ENCODE measurements at places on chromosomes 6 and 20.

DNA sequence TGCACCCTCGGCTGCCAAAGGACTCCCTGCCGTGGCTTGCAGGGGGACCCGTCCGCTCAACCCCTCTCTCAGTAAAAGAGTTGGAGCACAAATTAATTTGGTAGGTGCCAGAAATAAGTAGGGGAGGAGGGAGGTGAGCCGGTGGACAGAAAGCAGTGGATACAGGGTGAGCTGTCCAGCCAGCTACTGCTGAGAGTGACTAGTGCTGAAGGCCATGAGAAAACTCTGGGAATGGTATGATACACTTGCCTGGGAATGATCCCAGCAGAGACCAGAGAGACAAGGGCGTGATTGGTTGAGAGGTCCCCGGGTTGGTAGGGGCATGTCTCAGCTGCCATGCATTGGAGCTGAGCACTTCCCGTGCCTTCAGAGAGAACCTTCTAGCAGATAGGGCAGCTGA is 15.7 kb downstream of the FOXQ1 start:
- DNase-seq, result no peak

DNA sequence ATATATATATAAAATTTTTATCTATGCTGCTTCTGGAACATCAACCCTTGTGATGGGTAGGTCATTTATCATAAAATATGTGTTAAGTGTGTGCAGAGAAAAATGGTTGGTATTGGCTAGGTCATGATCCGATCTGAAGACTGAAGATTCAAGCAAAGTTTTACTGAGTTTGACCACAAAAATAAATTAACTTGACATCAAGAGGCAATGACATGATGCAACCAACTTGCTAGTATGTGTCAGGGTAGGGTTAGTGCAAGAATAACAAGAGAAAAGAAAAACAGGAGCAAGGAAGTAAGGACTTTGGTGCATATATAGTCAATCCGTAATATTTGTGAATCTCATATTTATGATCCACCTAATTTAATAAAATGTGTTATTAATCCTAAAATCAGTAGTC is 1202.0 kb upstream of the ADGRB3 start:
- no peak for DNase-seq

- no peak for DNase-seq
Observed at GRCh38 chr6:64489763-64490162, 854.2 kb downstream of the PHF3 start.

- peak; percentile 92 for DNase-seq
Observed at GRCh38 chr6:156563714-156564113, 213.5 kb upstream of the ARID1B start.

- no peak for DNase-seq
Observed at GRCh38 chr6:32655203-32655710, 11.2 kb downstream of the HLA-DQB1 start.

DNA sequence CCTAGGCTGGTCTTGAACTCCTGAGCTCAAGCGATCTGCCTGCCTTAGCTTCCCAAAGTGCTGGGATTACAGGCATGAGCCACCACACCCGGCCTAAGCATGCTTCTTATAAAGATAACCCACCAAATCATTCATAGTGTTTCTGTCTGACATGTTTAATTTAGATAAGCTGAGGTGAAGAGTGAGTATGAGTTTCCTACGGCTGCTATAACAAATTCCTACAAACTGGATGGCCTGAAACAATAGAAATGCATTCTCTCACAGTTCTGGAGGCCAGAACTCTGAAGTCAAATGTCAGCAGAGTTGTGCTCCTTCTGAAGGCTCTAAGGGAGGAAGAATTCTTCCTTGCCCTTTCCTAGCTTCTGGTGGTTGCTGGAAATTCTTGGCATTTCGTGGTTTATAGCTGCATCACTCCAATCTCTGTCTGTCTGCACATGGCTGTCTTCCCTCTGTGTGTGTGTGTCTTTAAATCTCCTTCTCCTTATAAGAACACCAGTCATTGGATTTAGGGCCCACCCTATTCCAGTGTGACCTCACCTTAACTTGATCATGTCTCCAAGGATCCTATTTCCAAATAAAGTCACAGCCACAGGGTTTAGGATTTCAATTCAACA is 29.9 kb downstream of the MAPK13 start:
- no peak for DNase-seq

DNA sequence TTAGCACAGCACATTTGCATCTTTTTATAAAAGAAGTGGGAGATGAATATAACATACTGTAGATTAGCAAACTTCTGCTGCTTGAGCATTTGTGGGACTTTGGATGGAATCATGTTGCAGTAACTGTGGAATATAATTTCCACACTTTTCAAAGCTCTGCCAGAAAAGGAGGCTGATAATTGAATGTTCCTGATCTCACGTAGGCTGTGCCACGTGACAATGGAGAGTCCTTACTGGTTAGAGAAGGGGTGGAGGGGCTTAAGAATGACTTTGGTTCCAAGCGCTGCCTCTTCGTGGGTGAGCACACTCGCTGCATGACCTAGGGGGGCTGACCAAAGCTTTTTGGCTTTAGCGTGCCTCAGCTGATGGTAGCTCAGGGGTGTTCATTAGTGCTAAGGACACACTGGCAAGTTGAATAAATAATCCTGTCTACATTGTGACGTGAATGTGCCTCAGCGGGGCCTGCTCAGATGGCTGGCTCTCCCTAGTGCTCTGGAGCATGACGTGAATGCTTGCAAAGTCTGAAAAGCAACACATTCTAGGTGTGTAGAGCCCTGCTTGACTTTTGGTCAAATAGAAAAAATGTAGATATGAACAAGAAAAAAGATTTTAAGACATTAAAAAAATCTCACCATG is 15.0 kb downstream of the WRNIP1 start:
- no peak for DNase-seq

GRCh38 chr20:4491643-4492042 is 230.1 kb upstream of the PRND start:
- DNase-seq, result no peak

GRCh38 chr6:33772082-33772830 is 16.7 kb downstream of the LEMD2 start:
- DNase-seq, result no peak

- no peak for DNase-seq
Observed at GRCh38 chr20:14956026-14956425, 618.6 kb upstream of the FLRT3 start.

- DNase-seq, result peak; percentile 77
Observed at GRCh38 chr6:90940812-90941481, 354.1 kb upstream of the MAP3K7 start.

DNA sequence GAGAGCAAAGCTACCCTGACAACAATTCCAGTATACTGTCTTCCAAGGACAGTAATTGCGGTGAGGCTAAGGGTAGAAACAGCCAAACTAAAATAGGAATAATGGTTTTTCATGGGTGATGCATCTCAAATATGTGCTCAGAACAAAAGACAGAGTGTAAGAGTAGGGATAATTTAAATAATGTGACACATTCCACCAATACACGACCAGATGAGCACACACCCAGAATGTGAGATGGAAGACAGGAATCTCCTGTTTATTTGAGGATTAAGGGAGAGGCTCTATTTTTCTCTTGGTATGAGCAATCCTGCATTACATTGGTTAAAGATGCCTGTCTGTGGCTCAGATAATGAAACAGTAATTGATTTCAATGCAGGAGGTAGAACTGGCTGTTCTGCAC is 292.9 kb upstream of the ZFP64 start:
- DNase-seq, result no peak

GRCh38 chr20:36445847-36446246 is 95.5 kb upstream of the MYL9 start:
- DNase-seq, result no peak

DNA sequence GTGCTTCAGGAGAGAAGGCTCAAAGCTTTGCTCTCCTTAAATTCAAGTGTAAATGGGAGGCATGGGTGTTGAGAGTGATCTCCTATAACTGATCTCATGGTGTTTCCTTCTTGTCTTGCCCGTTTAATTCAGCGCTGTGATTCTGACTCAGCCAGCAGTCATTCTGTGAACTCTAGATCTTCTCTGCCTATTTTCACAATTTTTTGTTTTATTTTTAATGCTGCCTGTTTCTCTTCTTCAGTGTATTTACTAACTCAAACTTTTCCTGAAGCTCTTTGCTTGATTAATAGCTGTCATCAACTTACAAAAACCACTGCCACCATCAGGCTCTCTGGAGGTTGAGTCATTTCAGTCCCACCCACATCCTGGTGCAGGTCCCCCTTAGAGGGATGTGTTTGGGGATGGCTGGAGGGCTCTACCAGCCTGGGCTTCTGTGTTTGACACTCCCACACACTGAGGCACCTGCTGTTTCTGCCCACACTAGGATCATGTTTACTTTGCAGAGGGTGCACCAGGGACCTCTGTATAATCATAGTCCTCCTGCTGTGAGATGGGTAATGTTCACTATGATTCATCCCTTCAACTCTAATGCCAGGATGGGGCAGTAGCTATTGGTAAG is 94.0 kb downstream of the SHLD1 start:
- DNase-seq, result peak; percentile 74

GRCh38 chr6:2684766-2685754 is 65.7 kb downstream of the MYLK4 start:
- no peak for DNase-seq

GRCh38 chr6:157155804-157156203 is 167.5 kb downstream of the TMEM242 start:
- DNase-seq, result no peak

DNA sequence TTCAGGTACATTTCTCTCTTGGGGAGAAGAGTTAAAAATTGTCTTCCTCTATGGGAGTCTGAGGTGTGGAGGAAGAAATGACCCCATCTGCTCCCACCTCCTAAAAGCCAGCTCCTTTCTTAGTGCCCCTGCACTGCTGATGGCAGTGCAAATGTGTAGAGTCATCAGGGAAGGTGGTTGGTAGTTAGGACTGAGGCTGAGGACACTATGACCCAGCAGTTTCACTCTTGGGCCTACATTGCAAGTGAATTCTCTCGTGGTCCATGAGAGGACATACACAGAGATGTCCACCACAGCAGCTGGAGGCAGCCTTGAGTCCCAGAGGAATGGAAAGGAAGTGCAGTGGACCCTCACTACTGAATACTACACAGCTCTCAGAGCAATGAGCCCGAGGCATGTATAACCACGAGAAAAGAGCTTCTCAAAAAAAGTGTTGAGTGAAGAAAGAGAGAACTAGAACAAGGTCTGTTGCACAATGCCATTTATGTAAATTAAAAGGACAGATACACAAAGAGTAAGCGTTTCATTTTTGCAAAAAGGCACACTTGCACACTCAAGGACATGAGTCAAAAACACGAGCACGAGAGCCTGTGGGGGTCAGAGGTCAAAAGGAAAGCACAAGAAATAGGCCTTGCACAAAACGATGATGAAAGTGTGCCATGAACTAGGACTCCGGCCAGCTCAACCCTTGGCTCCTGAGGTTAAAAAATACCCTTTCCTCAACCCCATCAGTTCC is 308.2 kb upstream of the PRND start:
- no peak for DNase-seq

- no peak for DNase-seq
Observed at GRCh38 chr6:155158030-155158843, 105.6 kb upstream of the CLDN20 start.

DNA sequence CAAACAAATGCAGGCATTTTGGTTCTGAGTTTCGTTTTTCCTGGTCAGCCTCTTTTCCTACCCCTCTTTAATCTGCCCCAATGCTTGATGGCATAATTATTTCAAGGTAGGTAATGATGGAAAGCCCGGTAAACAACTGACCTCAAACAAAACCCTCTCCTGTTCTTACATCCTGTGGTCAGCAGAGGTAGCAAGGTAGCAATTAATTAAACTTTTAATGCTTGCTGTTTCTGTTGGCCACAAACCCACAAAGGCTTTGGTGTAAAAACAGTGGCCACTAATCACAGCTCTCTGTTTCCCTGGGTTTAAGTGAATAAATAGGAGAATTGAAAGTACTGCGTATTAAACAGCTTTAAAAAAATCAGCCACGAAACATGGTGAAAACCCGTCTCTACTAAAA is 261.5 kb upstream of the SOX4 start:
- no peak for DNase-seq

DNA sequence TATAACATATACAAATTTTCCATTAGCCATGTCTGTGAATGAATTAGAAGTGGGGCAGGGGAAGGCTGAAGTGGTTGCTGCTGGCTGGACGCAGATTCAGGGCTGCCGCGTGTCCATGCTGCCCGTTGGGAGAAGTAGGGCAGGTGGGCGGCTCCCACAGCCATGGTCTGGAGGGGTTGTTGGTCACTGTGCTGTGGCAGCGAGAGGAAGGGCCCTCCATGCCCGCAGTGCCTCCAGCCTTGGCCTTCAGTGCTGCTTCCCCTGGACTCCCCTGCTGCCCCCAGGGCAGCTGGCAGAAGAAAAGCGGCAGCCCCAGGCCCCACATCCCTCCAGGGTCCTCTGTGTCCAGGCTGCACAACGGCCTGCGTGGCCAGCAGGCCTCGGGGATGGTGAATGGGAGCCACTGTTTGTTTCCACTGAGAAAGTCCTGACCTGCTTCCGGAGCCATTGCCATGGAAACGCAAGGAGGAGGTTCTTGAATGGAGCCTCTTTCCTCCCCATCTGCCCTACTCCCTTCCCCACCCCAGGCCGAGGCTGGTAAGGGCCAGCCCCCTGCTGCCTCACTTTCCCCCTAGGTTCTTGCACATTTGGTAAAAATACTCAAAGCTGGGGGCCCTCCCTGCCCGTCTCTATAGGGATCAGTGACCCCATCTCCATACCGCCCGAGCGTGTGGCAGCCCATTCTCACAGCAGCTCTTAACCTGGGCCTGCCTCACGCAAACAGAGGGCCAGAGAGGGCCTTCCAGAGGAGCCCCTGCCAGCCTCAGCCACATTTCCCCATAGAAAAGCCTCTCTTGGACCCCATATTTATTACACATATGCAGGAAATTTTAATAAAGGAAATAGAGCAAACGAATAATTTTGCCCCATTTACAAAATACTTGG is 113.3 kb downstream of the SASH1 start:
- no peak for DNase-seq

- no peak for DNase-seq
Observed at GRCh38 chr6:156883497-156884252, 106.5 kb downstream of the ARID1B start.

GRCh38 chr6:113464960-113465359 is 392.2 kb upstream of the MARCKS start:
- no peak for DNase-seq

DNA sequence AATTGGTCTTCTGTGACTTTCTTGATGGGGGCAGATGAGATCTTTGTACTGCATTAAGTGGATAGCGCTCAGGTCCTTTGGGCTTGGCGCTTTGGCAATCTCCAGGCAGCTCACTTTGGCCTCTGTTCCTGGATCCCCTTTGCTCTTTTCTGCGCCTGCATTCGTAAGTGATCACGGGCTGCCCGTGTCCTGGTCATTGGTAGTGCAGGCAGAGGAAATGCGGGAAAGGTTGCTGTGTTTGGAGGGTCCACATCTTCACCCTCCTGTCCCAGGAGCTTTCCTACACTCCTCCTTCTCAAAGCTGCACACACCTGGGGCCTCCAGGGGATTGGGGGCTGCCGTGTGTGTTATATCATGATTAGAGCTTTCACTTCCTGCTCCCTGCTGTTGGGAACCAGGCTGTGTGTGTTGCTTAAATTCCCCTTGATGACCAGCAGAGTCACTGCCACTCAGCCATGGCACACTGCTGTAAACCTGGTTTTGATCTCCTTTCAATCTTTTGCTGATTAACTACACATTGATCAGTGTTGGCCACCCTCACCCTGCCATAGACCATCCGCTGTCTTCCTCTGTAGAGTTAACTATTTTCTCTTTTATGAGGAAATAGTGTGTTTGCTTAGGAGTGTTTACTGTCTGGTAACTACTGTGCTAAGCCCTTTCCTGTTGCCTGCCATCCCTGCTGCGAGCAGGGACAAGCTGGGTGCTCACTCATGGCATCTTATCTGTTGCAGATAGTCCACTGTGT is 13.0 kb upstream of the SNHG17 start:
- no peak for DNase-seq

GRCh38 chr20:57685146-57685758 is 24.6 kb downstream of the PMEPA1 start:
- peak; percentile 67 for DNase-seq

GRCh38 chr6:52641826-52642225 is 29.1 kb upstream of the TMEM14A start:
- DNase-seq, result peak; percentile 49
